Amniotic stem cell (primary cell): ENCODE measurements at places on chromosomes 1 and 21.
A peak's percentile ranks its signal among the peaks of the same experiment; 100 is the strongest.

DNA sequence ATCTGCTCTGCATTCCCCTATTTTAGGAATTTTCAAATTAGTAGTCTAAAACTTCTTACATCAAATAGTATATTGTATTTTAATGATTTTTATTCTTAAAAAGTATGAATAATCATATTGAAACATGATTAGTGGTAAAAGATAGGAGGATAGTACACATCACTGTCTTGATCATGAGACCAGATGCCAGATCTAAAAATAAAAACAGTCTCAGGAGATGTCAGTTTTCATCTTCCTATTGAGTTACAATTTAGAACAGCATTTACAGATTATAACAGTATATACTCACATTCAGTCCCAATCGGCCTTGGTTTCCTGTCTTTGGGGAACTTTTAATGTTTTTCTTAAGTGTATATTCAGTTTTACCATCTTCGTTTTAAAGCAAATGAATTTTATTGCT is 95.9 kb downstream of the USP25 start:
- no peak for DNase-seq

- no peak for DNase-seq
Measured at GRCh38 chr1:246460406-246460805, 46.7 kb downstream of the SMYD3 start.

GRCh38 chr1:35557118-35557610 is at the start of gene KIAA0319L:
KIAA0319L (minus strand) TSS chr1:35557403; CDS start chr1:35554491, 2,912 bp downstream.
- peak; percentile 86 for DNase-seq

GRCh38 chr1:43582162-43582566 is 51.5 kb downstream of the PTPRF start:
- peak; percentile 81 for DNase-seq

GRCh38 chr1:180141381-180141934 is 13.2 kb upstream of the QSOX1 start:
- DNase-seq = no peak

GRCh38 chr21:36889401-36889800 is 77.1 kb downstream of the HLCS start:
- no peak for DNase-seq

GRCh38 chr1:59237900-59238299 is 59.0 kb upstream of the FGGY start:
- no peak for DNase-seq

GRCh38 chr1:44405031-44405797 is at the start of gene RNF220:
RNF220 (plus strand) TSS chr1:44405255.
- peak; percentile 41 for DNase-seq

GRCh38 chr1:71785450-71785849 is 496.9 kb downstream of the NEGR1 start:
- no peak for DNase-seq

DNA sequence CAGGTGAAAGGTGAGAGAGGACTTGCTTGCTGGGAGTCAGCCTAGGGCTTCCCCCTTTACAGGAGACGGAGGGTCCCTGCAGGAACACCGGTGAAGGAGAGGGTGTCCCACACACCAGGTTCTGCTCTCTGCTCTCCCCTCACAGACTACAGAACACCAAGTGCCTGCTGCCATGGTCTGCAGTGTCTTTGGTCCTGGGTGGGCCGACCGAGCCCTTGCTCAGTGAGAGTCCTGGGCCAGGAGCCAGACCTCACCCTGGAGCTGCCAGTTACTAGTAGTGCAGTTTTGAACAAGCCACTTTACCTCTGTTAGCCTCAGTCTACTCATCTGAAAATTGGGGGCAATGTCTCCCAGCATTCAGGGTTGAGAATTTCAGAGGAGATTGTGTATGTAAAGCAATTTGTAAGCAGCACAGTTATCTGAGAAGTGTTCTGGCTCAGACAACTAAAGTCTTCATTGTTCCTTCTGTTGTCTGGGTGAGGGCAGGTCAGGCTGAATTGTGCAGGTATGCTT is 2.7 kb upstream of the IL6R start:
- DNase-seq = no peak

DNA sequence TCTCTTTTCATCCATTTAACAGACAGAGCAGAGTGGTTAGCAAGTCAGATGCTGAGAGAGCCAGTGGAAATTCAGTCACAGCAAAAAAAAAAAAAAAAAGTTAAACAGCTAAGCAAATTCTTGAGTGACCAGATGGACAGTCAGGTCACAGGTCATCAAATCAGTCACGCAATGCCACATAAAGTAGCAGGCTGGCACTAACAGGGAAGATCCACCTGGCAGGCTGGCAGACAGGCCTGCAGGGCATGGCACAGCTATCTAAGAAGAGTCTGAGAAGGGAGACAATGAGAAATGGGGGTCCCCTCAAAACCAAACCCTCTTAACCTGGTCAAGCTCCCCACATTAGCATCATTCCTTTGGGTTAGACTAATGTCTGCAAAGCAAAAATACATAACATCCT is 371.9 kb downstream of the TTLL7 start:
- DNase-seq = no peak

DNA sequence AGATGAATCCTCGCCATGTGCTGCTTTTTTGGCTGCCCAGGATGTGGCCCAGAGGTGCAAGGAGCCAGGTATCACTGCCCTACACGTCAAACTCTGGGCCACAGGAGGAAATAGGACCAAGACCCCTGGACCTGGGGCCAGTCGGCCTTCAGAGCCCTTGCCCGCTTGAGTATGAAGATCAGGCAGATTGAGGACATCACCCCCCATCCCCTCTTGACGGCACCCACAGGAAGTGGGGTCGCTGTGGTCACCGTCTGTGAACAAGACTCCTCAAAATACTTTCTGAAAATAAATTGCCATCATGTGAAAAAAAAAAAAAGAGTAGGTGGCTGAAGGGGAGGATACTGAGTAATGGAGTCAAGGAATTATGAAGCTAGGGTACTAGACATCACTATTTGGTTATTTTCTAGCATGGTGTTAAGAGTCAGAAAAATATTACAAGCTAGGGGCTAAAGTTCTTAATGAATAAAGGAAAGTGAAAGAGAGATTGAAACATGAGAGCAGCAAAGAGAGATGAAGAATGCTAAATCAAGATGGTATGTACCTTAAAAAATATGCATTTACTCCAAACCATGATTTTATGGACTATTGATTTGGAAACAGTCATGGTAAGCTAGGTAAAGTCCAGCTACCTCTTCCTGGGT is 84.9 kb downstream of the CLEC20A start:
- DNase-seq = no peak

- DNase-seq = no peak
Measured at GRCh38 chr1:185917646-185918045, 183.5 kb downstream of the HMCN1 start.

GRCh38 chr1:213061263-213061662 is 10.2 kb downstream of the RPS6KC1 start:
- no peak for DNase-seq

DNA sequence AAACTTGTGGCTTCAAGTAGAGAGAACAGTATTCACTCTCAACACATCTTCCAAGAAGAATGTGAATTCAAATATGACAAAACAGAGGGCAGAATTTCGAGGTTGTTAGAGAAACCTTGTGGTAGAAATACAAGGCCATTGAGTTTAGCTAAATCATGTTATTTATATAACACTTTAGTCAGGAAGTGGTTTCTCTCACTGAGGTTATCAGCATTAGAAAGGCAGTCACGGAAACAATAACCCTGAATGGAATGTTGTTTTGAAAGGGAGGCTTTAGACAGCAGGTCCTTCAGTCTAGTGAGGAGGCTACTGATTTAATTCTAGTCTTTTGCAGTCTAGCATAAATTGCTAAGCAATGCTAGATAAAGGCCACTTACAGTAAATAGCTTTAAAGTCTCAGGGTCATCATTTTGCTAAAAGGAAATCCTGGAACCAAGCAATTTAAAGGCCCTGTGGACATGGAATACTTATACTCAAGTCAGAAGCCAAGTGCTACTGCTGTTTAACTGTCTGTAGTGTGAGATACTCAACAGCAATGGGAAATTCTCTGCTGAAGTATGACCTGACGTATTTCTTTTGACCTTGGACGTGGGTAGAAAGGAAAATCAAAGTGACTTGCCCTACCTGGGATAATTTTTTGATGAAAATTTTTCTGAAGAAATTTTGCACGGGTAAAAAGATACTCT is 89.0 kb upstream of the CHODL start:
- no peak for DNase-seq
